ENCODE measurements at places on chromosomes 4 and X. TPM values are rescaled to one million over a fixed set of nuclear protein-coding genes. Genes with fewer than 3 reads are reported as not detected.

CNOT6L gene
- 108 TPM for total RNA-seq

SH3BGRL gene
- 84.9 TPM for total RNA-seq

ATP8A1 gene
- 20.9 TPM for total RNA-seq

SLC6A14 gene
- not detected for total RNA-seq

SMIM43 gene
- total RNA-seq: not detected

GLOD5 gene
- total RNA-seq: not detected

GIMD1 gene
- not detected for total RNA-seq

MTNR1A gene
- not detected for total RNA-seq

TMEM35A gene
- not detected for total RNA-seq

NHSL2 gene
- total RNA-seq: 1.1 TPM

RBM41 gene
- 12.8 TPM for total RNA-seq

ANXA3 gene
- total RNA-seq: 2.2 TPM

CDX4 gene
- total RNA-seq: not detected

CXCL8 gene
- total RNA-seq: 0.19 TPM
